ENCODE measurements at places on chromosomes 4 and X.
A peak's percentile ranks its signal among the peaks of the same experiment; 100 is the strongest.

GRCh38 chrX:64427787-64428186 is 32.5 kb upstream of the MTMR8 start:
- DNase-seq: no peak

GRCh38 chrX:42996861-42997260 is 218.9 kb upstream of the PPP1R2C start:
- DNase-seq: peak; percentile 17

DNA sequence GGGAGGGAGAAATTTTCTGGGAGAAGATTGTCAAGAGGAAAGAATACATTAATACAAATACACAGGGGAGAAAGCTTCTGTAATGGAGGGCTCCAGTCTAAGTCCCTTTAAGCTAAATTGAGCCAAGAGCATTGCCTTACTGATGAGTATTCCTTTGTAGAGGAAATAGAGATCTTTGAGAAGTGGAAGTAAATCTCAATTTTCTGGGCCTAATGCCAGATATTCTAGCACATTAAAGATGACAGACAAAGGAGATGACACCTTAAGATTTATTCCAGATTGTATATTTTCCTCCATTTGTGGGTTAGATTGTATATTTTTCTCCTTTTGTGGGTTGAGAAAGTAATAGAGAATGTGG is 28.5 kb upstream of the SMAD1 start:
- DNase-seq: no peak

- DNase-seq: no peak
Measured at GRCh38 chr4:101421386-101421785, 74.1 kb upstream of the PPP3CA start.

GRCh38 chr4:87500092-87500462 is 29.1 kb downstream of the SPARCL1 start:
- DNase-seq: no peak

GRCh38 chr4:5036239-5036638 is 15.0 kb upstream of the STK32B start:
- peak; percentile 52 for DNase-seq

GRCh38 chr4:37953620-37954293 is 6.4 kb upstream of the PTTG2 start:
- DNase-seq: no peak

- no peak for DNase-seq
Measured at GRCh38 chr4:110418641-110419040, 57.3 kb upstream of the ENPEP start.

DNA sequence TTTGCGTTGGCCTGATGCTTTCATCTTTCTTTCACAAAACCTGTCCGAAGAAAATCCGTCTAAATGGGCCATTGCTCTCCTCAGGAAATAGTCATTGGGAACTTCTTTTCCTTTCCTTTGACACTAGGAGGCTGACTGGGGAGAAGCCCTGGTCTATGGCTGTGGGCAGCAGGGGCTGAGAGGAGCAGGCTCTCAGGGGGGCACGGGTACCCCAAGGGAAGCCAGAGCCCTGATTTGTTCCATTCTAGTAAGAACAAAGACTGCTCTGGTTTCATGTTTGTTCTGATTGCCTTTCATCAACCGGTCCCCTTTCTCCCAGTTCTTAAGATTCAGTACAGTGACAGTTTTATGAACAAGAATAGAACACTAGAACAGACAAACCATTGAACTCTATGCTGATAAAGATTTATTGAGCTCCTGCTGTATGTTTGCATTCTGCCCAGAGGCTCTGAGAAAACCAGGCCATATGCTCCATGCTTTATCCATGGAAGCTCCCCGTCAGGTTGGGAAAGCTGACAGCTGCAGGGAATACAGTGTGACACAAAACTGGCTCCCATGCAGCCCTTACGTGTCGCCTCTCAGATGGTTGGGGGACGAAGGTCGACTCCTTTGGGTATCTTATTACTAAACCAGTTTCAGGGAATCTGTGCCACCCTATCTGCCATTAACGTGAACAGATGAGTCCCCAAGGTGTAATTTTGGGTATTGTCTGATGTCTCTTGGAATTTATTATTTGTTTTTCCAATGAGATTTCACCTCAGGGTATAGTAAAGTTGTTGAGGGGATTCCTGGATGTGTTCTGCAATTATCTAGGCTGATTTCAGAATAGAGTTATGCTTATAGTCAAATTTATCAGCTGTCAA is 72.4 kb upstream of the MSANTD1 start:
- DNase-seq: no peak

- peak; percentile 20 for DNase-seq
Measured at GRCh38 chrX:11478026-11478425, 184.8 kb downstream of the AMELX start.

DNA sequence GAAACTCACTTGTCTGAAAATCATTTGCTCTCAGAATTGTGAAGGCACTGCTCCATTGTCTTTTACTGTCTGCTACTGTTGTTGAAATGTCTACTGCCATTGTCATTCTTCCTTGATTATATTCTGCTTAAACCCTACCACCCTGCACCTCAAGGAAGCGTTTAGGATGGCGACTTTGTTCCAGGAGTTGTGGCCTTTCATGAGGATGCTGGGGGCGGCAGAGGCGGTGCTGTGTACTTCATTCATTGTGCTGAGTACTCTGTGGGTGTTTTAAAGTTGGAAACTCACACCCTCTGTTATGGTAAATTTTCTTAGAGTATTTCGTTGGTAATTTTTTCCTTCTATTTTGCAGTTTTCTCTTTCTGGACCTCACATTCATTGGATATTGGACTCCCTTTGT is 258.9 kb downstream of the TENM3 start:
- DNase-seq: no peak

DNA sequence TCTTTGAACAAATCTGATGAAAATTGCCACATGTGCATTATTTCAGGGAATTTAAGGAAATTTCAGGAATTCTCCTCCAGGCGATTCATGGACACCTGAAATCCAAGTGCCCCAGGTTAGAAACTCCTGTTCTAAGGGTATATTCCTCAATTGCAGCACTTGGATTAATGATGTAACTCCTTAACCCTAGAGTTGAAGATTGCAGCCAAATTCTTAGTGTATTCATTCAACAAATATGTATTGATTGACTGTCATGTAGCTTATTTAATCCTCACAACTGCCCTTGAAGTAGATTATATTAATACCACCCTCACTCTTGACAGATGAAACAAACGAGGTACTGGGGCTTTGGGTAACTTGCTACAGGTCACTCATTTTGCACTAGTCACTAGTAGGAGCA is 11.3 kb downstream of the CETN2 start:
- DNase-seq: no peak

DNA sequence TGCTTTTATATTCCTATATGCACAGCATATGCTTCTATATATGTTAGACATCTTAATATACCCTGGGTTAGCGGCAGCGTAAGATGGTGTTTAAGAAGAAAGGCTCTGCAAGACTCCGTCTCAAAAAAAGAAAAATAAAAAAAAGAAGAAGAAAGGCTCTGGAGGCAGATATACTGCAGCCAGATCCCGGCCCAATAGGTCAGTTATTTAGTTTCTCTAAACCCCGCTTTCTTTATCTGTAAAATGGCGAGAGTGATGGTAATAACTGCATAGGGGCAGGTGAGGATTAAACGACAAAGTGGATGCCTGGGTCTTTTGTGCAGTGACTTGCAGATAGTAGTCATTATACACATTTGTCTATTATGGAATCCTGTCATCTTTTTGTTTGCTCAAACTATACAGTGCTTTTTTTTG is 115.2 kb downstream of the NAA11 start:
- DNase-seq: no peak

GRCh38 chr4:15707363-15707715 is 4.5 kb downstream of the BST1 start:
- DNase-seq: no peak

GRCh38 chr4:114537352-114537751 is 61.3 kb upstream of the UGT8 start:
- no peak for DNase-seq

GRCh38 chr4:158172261-158173258 is at the start of gene GASK1B:
Gene GASK1B (minus strand): TSS chr4:158173025. CDS start chr4:158171375, 1,650 bp downstream.
- peak; percentile 83 for DNase-seq

GRCh38 chr4:150569384-150569987 is 12.5 kb upstream of the MAB21L2 start:
- peak; percentile 38 for DNase-seq

DNA sequence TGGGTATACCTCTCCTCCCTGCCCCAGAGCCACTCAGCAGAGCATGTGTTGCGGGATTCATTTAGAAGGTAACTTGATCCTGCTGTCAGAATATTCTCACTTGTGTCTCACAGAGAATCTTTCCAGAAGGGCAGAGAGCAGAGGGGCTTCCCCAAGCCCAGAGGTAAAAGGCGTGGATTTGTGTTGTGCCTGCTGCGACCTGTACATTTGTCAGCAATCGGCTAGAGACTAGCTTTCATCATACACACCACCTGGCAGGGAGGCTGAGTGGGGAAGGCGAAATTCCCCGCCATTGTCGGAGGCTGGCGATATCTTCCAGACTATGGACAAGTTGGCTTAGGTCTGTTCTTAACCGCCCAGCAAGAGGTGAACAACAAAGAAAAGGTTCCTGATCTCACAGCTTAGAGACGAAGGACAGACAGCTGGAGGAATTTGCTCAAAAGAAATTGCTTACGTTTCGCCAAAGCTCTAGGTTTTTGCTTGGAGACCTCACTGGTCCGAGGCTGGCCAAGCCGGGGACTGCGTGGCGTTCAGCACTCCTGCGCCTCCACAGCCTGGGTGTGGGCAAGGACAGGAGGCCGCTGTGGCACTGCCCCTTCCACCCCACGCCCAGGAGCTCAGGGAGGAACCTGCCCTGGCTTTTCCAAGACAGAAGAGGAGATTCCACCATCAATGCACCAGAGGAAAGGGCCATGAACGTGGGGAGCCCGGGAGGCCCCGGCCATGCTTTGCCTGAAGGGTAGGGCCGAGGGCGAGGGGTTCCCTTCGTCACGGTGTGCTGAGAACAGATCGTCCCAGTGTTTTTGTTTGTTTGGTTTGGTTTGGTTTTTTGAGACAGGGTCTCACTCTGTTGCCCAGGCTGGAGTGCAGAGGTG is 69.4 kb downstream of the DCTD start:
- DNase-seq: no peak

GRCh38 chr4:145351922-145352321 is 129.7 kb upstream of the SMAD1 start:
- DNase-seq: no peak

GRCh38 chr4:158754385-158755180 is 14.2 kb upstream of the FNIP2 start:
- DNase-seq: no peak

DNA sequence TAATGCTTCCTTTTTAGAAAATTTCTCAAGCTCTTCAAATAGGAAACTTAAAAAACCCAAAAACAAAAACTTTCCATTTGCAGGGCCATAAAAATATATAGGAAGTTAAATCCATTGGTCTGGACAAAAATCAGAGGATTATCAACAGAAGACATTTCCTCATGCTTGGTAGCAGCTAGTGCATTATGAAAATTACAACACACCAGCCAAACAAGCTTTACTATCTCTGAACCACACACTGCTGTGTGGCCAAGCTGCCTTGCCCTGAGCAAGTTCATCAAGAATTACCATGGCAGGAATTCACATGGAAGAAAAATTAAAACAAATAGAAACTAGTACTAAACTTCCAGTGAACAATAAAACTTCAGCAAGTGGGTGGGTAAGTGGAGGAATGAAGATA is 3.6 kb downstream of the USP46 start:
- DNase-seq: peak; percentile 25

GRCh38 chrX:39827951-39828350 is 269.8 kb downstream of the BCOR start:
- DNase-seq: no peak

GRCh38 chrX:83416273-83416672 is 91.8 kb upstream of the POU3F4 start:
- DNase-seq: no peak

DNA sequence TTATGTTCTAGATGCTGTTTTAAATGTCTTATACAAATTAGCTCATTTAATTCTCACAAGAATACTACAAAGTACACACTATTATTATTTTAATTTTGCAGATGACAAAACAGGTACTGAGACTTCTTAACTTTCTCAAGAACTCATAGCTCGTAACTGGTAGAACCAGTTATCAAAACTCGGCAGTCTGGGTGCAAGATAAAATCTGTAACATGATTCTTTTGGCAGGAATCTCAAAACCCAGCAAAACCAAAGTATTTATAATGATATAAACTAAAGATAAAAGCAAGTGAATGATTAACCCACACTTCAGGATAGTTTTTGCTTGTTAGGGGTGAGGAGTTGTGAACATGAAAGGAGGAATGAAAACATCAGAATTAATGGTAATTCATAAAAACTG is 27.6 kb downstream of the CLNK start:
- DNase-seq: no peak

DNA sequence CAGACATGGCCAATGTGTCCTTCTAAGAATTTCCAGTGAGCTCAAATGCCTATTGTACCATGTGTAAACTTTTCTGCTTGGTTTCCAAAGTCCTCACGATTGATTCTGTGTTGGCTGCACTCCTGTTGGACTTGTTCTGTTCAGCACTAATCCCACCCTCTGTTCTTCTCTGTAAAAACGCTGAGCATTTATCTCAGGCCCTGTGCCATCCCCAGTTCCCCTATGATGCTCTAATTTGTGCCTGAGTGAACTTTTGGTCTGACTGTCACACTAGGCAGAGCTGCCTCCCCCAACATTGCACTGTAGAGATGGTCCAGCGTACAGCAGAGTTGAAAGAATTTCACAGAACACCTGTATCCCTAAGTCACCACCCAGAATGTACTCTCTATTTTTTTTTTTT is 76.1 kb upstream of the STS start:
- DNase-seq: no peak

All from fibroblast of pulmonary artery (primary cell).